ENCODE measurements at places on chromosomes 1 and 21.

GRCh38 chr1:21782349-21782867 lies 541 bp downstream of the USP48 start:
- peak; percentile 60 for DNase-seq

GRCh38 chr1:66332548-66332901 lies 201.4 kb upstream of the SGIP1 start:
- DNase-seq = no peak

GRCh38 chr1:46136711-46137110 lies 4.3 kb upstream of the PIK3R3 start:
- DNase-seq = no peak

GRCh38 chr1:204684571-204685235 lies 835 bp downstream of the LRRN2 start:
- no peak for DNase-seq

DNA sequence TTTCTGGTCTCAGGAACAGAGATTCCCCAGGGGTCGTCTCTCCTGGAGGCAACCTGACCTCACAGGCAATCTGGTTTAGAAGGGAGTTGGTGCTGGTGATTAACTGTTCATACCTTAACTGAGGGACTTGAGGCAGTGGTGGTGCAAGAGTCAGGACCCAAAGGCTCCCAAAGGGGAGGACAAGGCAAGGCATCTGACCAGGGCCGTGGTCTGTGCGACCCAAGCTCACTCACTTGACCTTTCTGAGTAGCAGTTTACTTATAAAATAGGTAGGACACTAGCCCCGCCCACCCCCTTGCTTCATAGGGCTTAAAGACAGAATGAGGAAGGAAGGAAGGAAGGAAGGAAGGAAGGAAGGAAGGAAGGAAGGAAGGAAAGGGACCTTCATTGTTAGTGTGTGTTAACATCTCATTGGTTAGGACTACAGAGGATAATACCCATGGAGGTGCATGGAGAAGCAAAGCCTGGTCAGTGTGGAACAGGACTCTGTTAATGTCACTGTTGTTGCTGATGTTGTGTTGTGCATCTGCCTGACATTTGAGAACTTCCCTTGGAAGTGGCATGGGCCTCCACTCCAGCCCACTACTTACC lies 4.6 kb upstream of the KCNA2 start:
- no peak for DNase-seq

- no peak for DNase-seq
These were observed 12.7 kb upstream of the SDHB start for GRCh38 chr1:17066361-17067068.

DNA sequence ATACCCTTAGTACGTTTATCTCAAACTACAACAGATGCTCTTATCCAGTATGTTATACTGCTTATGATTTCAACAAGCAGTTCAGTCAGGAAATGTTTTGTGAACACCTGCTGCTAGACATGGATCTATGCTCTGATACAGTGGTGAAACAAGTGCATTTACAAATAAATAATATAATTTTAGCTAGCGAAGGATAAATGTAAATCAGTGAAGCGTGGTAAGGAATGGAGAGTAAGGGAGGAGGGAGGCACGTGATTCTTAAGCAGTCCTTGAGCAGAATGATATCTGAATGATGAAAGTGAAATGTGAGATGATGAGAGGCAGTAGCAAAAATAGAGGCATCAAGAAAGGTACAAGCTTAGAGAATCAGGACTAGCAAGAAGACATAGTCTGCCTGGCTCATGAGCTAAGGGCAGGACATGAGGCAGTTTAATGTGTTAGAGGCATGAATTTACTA lies 6.3 kb downstream of the TSNAX start:
- DNase-seq = no peak

DNA sequence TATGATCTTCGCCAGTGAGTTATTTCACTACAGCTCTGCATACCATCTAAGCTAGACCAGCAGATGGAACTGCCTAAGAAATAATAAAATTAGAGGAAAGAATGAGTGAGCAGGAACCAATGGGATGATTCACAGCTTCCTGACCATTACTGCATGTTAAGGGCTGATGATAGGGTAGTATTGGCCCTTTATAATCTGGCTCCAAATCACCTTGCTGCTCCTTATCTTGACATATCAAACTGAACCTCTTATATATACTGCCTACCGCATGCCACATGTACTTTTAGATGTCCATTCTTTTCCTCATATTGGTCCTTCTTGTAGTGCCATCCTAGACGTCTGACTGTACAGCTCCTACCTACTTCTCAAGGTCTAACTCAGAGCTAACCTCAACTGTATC lies 524.4 kb downstream of the DPYD start:
- no peak for DNase-seq

DNA sequence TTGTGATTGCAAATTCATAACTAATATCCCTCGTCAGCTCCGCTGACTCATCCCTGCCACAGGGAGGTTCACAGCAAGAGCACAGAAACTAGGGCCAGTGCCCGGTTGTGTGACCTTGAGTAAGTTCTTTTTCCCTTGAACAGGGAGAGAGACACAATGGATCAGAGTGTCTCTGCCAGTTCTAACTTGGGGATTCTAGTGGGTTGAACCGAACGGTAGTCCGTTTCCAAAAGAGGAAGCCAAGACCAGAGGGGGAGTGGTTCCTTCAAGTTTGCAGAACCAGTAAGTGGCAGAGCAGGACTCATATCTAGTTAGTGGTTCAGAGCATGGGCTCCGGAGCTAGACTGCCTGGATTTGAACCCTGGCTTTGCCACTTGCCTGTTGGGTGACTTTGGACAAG lies 4.9 kb upstream of the SHISA4 start:
- no peak for DNase-seq

- DNase-seq = no peak
These were observed 6.2 kb upstream of the MARK1 start for GRCh38 chr1:220521778-220522177.

GRCh38 chr21:14989359-14989758 lies 75.4 kb downstream of the NRIP1 start:
- DNase-seq = no peak

DNA sequence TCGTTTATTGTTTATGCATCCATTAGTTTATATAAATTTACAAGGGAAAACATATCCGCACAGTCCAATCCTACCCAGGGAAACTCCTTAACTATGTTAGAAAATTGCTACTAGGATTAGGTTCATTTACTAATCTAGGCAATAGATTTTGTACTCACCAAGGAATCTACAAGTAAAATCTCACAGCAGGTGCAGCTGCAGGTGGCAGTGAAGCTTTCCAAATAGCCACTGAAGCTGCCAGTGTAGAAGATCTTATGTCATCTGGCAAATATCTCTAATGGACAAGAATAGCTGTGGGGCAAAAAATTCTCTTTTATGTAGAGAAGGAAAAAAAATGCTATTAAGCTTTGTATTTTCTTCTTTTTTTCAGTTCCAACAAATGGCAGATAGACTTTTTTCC lies 963.4 kb upstream of the ADGRL4 start:
- DNase-seq = no peak

- no peak for DNase-seq
These were observed 12.2 kb downstream of the EVA1C start for GRCh38 chr21:32424674-32425073.

DNA sequence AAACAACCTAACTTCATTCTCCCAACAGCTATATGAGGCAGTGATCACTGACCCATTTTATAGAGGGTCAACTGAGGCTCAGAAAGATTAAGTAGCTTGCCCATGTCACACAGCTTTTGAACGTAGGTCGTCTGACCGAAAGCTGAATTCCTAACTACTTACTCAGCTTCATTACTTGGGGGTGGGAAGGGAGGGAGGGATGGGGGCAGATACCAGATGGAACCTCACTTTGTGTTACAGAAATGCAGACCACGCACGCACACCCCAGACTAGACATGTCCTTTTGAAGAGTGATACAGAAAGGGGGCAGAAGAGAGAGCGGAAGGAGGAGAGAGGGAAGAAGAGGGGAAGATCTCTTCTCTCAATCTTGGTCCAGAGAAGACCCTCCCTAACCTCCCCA lies 2.3 kb downstream of the ADGRB2 start:
- no peak for DNase-seq

- no peak for DNase-seq
These were observed 28.0 kb upstream of the RERE start for GRCh38 chr1:8845104-8846097.

All from hippocampal formation (tissue), 2 donors.